ENCODE measurements at places on chromosomes 6 and 20. TPM values are rescaled to one million over a fixed set of nuclear protein-coding genes. Genes with fewer than 3 reads are reported as not detected.

DNA sequence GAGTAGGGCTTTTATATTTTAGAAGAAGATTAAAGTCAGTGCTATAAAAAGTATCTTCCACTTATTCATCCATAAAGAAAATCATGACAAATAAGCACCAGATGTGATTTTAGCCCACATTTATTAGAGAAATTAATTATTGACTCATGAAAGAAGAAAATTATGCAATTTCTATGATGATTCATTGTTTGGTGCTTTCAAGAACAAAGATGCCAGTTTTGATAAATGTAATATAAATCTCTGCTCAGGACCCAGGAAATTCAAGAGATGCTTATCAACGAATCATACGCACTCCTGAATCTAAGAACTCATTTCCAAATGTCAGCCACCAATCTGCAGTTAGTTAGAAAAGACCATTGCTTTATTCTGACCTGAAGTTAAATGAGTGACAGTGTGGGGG is 211.4 kb downstream of the ARHGAP18 start:
- no peak for DNase-seq

DNA sequence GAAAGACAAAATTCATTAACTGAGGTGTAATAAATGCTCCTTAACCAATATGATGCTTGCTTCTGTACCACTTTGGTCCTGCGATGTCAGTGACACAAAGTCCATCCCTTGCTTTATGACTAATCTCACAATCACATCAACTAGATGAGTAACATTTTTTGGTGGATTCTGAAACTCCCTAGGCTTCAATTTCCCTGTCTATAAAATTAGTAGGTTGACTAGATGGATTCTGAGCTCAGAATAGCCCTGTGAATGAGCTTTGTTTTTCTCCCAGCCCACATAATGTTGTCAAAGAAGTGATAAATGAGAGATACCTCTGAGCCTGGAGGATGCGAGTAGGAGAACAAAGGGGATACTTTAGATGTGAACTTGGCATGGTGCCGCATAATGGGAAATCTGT is 9.1 kb downstream of the TXLNB start:
- no peak for DNase-seq

DSP gene
- total RNA-seq = not detected

HCRTR2 gene
- total RNA-seq = not detected
